Activated CD4-positive, CD25-positive, alpha-beta regulatory T cell (primary cell): ENCODE measurements at places on chromosomes 3 and 15.

DNA sequence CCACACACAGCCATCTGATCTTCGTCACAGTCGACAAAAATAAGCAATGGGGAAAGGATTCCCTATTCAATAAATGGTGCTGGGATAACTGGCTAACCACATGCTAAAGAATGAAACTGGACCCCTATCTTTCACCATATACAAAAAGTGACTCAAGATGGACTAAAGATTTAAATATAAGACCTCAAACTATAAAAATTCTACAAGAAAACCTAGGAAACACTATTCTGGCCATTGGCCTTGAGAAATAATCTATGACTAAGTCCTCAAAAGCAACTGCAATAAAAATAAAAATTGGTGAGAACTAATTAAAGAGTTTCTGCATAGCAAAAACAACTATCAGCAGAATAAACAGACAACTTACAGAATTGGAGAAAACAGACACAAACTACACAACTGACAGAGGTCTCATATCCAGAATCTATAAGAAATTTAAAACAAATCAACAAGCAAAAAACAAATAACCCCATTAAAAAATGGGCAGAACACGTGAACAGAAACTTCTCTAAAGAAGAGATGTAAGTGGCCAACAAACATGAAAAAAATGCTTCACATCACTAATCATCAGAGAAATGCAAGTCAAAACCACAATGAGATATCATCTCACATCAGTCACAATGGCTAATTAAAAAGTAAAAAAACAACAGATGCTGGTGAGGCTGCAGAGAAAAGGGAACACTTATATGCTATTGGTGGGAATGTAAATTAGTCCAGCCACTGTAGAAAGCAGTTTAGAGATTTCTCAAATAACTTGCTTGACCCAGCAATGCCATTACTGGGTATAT lies 104.0 kb downstream of the NR1I2 start:
- DNase-seq = no peak

DNA sequence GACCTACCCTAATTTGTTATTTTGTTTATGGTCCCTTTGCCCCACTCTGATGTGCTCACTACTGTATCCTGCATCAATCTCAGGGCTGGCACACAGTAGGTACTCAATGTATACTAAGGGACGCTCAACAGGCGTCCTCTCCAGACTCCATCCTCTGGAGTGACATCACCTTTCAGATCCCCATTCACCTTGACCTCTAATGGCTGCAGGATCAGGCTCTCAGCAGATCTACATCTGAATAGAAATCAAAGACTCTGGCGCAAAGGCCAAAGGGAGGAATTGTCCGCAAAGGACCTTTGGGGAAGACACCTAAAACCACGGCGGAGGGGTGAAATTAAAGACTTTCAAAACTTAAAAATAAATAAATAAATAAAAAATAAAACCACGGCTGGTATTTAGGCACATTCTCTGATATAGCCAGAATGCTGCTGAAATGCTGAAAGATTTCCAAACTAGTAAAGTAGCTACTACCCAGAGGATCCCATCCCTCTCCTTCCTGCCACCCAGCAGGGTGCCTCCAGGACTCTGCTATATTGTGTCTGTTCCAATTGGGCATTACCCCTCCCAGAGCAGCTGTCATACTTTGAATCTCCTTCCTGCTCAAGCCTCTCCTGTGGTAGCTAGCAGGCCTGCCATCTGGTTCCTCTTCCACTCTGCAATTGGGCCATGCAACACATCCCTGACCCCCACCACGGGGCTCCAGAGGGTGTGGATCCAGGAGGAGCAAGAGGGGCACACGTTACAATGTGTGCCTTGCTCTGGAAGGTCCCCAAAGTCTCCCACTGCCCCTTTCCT lies 6.1 kb downstream of the SHF start:
- DNase-seq = no peak

GRCh38 chr3:180962530-180962929 lies 27.0 kb downstream of the DNAJC19 start:
- no peak for DNase-seq

GRCh38 chr15:99121691-99122410 lies 17.0 kb downstream of the SYNM start:
- DNase-seq = no peak

DNA sequence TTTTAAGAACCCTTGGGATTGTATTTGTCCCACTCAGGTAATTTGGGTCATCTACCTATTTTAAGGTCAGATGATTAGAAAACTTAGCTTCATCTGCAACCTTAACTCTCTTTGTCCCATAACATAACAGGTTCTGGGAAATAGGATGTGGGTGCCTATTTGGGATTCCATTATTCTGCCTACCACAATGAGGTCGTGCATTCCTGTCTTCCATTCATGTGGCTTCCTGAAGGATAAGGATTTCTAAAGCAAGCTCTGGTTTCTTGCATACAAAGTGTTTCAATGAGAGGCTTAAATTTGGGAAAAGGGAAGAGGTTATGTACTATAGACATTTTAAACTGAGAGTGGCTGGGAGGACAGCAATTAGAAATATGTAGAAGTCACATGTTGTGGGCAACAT lies 190.3 kb downstream of the MCTP2 start:
- DNase-seq = no peak

DNA sequence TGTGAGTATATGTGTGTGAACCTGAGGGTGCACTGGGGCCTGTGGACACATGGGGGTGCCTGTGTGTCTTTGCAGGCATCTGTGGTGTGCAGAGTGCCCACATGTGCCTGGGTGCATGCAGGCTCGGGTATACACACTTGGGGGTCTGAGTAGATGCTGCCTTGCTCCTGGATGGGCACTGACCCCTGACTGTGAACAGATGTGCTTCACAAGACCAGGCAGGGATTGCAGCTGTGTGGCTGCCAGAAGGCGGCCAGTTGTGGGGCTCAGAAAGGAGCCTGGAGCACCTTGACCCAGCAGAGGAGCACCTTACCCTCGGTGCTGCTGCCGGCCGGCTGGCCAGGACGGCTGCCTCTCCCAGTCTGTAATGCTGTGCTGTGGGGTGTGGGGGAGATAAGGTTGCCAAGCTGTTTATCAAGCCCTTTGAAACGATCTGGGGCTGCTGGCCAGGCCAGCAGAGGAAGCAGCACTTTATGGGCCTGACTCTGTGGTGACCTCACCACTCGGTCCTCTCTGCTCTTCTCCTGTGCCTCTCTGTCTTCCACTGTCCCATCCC lies 55.5 kb upstream of the MRPS22 start:
- DNase-seq = no peak

DNA sequence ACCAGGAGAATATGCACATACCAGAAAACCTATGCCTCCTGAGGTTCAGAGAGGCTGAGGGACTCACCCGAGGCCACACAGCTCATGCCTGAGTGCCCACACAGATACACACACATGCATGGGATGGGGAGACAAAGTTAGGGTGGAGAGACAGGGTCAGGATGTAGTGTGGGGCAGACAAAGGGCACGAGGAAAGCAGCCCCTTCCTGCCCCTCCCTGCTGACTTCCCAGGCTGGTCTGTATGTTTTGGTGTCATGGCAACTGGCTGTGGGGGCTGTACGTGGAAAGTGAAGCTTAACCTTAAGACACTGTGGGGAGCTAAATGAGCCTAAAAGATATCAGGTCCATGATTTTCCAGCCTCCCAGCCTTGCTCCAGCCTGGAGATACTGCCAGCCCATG lies 57.8 kb downstream of the EPHB3 start:
- no peak for DNase-seq

DNA sequence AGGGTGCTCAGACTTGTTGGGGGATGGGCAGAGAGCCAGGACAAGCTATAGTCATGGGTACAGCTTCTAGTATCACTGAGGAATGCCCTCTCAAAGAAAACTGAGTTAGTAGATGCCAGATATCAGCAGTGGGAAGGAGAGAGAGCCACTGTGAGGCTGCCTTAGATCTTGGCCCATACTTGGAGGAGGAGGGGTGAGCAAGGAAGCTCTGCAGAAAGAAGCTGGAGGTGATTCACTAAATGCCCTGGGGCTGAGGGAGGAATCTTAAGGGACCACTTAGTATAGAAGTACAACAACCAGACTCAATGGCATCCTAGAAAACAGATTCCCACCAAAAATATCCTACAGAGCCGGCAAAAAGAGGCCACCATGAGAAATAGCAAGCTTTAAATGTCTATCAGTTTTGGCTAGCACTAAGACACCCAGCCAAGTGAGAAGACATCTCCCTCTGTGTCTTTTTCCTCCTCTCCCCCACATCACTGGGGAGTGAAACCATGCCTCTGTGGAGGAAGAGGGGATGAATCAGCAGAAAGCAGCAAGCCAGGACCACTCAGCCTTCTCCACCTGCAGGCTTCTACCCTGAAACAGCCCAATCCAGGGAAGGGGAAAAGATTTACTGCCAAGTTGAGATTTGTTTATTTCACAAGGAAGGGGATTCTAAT lies 282.5 kb upstream of the STT3B start:
- DNase-seq = no peak

GRCh38 chr3:11638495-11639358 lies 5.0 kb downstream of the VGLL4 start:
- DNase-seq = no peak

GRCh38 chr3:67715971-67716370 lies 61.6 kb upstream of the SUCLG2 start:
- no peak for DNase-seq

DNA sequence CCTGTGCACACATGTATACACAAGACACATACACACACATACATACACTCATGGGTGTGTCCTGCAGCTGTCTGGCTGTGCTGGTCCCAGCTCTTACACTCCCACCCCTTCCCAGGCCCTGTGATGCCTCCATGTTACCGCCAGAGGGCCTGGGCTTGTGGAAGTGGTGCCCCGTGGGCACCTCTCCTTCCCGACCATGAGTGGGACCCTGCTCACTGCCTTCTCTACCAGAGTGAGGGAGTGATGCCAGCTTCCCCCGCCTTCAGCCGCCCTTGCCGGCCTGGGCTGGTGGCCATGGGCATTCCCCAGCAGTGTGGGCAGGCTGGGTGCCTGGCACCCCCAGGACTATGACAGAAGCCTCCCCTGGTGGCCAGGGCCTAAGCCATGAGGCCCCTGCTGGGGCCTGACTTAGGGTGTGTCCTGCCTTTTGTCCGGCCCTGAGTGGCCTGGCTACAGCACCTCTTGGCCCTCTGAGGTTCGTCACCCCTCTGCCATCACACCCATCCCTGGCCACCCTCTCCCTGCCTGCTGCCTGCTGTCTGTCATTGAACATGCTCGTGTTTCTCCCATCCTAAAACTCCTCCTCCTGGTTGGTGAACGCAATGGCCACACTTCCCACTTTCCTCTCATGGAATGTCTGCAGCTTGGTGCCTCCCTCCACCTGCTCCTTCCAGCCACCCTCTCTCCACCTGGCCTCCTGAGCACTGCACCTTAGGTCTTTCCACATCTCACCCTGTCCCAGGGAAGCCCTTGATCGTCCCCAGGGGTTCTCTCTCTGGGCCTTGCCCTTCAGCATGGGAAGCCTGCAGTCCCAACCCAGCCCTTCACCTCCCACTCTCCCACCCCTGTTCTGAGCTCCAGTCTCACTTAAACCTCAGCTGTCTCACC lies 14.6 kb downstream of the HDAC11 start:
- no peak for DNase-seq

DNA sequence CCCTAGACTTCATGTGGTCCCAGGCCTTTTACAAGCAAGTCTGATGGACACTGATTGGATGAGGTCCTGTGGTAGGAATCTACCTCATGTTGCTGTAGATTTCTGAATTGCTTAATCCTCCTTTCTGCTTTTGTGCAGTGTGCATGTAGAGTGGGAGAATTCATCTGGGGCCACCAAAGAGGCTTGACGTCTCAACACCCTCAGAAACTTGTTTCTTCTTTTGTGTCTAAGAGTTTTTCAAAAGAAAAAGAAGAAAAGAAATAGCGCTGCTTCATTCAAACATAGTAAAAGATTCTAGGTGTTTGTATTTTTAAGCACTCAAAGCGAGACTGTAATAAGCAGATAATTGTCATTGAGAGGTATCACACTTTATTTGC lies 46.2 kb downstream of the NR1D2 start:
- DNase-seq = no peak

DNA sequence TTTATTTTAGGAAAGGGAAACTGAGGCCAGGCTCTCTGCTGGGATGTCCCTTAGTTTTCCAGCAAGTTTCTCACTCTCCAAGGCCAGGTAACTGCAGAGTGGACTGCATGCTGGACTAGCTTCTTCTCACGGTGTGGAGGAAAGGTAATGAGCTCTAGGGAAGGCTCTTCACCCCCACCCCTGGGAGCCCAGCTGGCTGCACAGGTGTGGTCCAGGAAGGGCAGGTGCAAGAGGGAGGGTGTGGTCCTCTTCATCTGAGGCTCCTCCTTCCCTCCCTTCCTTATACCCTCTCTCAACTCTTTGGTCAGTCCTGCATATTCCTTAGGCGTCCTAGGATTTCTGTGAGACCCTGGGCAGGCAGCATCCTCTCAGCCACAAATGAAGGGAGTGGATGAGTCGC lies 33.9 kb downstream of the RNU5B-1 start:
- DNase-seq = no peak

DNA sequence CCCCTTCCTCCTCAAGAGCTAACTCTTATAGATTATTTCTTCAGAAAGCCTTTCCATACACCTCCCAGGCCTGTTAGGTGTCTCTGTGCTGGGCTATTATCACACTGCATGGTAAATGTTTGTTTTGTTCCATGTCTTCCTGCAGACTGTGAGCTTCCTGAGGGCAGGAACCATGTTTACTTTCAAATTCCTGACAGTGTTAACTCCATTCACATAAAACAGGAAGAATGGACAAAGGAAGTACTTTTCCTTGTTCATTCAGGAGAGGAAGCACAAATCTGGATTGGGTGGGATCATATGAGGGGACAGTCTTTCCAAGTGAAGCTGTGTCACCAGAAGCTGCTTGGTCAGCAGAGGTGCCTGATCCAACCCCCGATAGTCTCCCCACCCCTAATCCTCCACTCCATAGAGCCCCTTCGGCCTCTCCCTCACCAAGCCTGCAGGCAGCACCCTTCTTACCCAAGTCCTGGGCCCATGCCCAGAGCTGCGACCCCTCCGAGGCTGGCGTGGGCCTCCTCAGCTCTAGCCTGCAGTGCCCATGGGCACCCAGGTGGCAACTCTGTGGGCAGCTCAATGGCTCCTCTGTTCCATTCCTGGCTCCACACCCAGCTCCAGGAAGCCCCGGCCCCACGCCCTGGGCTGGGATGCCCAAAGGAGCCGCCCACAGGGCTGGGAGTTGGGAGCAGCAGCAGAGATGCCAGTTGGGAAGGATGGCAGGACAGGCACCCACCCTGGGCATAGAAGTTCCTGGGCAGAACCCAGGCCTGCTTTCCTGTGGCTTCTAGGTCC lies 6.9 kb downstream of the SHF start:
- DNase-seq = no peak

GRCh38 chr3:70832089-70832833 lies 519.8 kb upstream of the MDFIC2 start:
- no peak for DNase-seq

- DNase-seq = no peak
These were observed 71.7 kb upstream of the TTC14 start for GRCh38 chr3:180530276-180530675.
